ENCODE measurements at places on chromosomes 7 and 10.

GRCh38 chr7:17274551-17275245, 23.8 kb upstream of the AHR start:
- peak; percentile 76 for DNase-seq

- DNase-seq: peak; percentile 34
These were observed 10.4 kb upstream of the STRIP2 start for GRCh38 chr7:129423700-129424410.

DNA sequence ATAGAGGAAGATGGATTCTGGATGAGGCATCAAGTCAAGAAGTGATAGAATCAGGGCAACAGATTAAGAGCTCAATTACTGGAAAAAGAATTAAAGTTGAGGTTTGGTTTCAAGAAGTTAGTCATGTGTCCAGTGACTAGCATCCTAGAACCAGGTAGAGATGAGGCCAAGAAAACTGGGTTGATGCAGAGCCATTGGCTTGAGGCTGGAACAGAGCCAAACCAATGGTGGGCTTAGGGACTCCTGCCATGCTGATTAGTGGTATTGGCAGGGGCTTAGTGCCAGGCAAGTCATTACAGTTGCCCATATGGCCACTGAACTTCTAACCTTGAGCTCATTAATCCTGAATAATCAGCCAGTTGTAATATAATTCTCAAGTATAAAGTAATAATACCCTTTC, 18.5 kb downstream of the ZNF277 start:
- no peak for DNase-seq

- DNase-seq: peak; percentile 48
These were observed 70.3 kb upstream of the NANOS1 start for GRCh38 chr10:118958984-118959925.

GRCh38 chr10:66189271-66189670, 736.6 kb upstream of the LRRTM3 start:
- no peak for DNase-seq

GRCh38 chr10:61047081-61047480, 103.1 kb upstream of the RHOBTB1 start:
- DNase-seq: peak; percentile 55

- DNase-seq: peak; percentile 92
These were observed 374.8 kb upstream of the AKR1E2 start for GRCh38 chr10:4450981-4451908.

DNA sequence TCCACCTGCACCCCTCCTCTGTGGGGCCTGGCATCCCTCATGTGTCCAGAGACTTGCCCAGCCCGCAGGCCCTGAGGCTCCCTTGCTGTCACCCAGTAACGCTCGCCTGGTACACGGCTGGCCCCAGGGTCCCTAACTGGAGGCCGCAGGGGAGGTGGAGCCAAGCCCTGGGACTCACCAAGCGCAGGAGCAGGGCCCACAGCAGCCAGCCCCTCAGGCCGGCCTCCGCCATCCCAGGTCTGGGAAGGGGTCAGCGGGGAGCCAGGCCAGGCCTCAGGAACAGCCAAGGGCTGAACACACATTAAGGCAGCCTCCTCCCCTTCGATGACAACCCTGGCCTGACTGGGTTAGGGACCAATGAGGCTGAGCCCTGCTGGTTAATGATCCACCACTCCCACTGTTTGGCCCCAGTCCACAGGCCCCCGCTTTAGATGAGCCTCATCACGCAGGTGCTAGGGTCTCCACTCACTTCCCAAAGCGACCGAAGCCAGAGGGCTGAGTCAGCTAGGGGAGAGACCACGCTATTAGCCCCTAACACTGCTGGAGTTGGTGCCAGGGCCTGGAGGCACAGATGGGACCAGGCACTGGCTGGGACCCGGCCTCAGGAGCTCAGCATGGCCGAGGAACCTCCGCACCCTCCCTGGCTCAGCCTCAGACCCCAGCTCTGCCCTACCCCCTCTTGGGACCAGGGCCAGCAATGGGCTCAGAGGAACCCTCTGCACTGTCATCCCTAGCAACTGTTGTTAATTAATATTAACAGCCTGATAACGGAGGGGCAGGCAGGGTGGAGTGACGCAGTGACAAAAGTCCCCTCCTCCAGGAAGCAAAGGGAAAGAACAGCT, at the start of gene NPC1L1:
TSS of gene NPC1L1 (minus strand) at position 303 of the 842 bp plus-strand sequence. CDS start at position 232, 71 bp downstream.
- no peak for DNase-seq

DNA sequence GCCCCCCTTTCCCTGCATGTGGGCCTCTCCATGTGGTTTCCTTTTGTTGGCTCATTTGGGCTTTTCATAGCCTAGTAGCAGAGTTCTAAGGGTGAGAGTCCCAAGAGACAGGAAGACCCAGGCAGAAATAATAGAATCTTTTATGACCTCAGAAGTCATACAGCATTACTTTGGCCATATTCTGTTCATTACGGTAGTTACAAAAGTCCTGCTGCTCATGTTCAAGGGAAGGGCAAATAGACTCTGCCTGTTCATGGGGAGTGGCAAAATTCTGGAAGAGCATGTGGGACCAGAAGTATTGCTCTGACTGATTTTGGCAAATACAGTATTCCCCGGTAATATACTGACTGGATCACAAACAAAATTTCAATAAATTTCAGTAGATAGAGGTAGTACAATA, 910.3 kb downstream of the LRMDA start:
- DNase-seq: no peak

DNA sequence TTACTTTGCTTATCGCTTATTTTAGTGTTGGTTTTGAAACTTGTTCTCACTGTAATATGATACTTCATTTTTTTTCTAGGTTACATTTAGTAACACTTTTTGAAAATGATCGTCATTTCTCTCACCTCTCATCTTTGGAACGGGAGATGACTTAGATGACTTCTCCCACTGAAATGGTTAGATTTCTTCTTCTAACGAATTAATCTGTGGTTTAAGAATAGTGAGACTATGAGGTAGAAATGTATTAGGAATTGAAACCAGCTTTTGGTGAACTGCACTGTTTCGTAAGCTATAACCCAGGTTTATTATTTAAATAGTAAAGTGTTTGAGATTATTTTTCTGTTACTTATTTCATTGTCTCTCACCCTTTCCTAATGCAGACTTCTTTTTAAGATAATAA, 93.7 kb downstream of the PRR15 start:
- no peak for DNase-seq

- DNase-seq: no peak
These were observed 41.6 kb upstream of the VWC2 start for GRCh38 chr7:49731836-49732235.

DNA sequence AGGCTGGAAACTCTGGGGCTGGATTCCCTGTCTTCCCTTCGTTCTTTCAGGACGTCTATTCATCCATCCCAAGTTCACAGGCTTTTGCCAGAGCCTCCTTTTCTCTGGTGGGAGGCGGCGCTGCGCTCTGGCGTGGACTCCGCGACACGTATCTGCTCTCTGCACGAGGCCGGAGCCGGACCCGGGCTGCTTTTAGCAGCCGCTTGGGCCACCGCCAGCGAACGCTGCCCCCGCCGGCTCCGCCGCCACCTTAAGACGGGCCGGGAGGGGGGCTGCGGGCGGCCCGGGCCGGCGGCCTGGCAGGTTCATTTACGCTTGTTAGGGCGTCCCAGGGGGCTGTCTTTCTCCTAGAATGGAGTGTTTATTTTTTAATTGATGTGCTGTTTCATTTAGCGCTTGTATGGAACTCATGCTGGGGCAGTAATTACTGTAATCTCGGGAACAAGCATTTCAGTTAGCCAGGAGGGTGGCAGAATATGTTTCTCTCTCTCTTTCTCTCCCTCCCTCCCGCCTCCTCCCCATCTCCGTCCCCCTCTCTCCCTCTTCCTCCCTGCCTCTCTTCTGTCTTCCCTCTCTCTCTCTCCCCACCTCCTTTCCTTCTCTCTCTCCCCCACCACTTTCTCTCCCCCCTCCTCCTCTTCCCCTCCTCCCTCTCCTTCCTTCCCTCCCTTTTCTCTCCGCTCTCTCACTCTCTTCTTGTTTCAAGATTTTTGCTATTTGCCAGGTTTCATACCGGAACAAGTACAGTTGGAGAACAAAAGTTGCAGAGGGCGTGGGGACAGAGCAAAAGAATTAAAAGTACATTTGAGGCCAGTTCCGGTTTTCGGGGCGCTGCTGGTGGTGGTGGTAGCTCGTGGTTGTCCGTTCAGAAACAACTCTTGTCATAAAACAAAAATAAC, 1.3 kb upstream of the FZD8 start:
- peak; percentile 35 for DNase-seq

- no peak for DNase-seq
These were observed 39.9 kb downstream of the ST8SIA6 start for GRCh38 chr10:17414484-17414883.

- no peak for DNase-seq
These were observed 62.6 kb upstream of the ZNRF2 start for GRCh38 chr7:30221764-30222163.

DNA sequence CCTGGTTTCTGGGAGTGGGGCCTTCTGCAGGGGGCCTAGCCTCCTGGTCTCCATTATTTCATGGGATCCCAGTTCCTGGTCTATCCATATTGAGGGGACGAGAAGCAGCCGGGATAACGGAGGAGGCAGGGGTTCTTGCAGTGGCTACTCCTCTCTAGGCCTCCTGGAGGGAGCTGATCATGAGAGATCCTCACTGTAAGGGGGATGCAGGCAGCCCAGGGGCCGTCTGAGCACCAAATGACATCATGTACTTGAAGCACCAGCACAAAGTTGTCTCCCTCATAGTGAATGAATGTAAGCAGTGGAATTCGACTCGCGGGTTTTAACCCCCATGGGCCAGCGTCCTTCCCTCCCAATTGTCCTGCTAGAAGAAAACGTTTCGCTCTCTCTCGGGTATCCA, 964 bp upstream of the ADCY1 start:
- no peak for DNase-seq

DNA sequence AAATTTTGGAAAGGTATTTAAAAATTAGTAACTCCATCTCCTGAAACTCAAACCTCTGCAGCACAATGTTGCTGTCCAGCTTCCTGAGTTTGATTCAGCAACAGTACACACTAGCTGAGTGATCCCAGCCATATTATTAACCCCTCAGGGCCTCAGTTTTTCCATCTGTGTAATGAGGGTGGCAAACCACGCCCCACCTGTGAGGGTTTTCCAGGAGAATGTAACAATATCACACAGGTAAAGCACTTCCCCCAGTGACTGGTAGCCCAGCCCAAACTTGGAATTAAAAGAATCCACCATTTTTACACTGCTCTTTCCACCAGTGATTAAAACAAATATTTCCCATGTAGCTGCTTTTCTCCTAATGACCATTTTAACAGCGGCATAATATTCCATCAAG, 122.4 kb downstream of the SORBS1 start:
- DNase-seq: no peak

- DNase-seq: peak; percentile 91
These were observed 110.0 kb downstream of the EGFR start for GRCh38 chr7:55128693-55129394.

DNA sequence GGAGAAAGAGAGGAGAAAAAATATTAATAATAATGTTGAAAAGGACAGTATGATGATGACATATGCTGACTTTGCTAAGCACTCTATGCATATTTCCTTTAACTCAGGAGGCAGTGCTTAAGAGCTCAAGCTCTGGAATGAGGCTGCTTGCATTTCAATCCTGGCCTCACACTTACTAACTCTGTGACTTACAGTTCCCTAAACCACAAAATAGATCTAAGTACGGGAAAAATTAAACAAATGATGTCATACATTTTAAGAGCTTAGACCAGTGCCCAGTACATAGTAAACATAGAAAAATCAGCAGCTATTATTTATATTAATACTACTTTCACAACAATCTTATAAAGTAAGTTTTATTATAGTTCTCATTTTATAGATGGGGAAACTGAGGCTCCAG, 61.3 kb downstream of the GFRA1 start:
- DNase-seq: peak; percentile 83

DNA sequence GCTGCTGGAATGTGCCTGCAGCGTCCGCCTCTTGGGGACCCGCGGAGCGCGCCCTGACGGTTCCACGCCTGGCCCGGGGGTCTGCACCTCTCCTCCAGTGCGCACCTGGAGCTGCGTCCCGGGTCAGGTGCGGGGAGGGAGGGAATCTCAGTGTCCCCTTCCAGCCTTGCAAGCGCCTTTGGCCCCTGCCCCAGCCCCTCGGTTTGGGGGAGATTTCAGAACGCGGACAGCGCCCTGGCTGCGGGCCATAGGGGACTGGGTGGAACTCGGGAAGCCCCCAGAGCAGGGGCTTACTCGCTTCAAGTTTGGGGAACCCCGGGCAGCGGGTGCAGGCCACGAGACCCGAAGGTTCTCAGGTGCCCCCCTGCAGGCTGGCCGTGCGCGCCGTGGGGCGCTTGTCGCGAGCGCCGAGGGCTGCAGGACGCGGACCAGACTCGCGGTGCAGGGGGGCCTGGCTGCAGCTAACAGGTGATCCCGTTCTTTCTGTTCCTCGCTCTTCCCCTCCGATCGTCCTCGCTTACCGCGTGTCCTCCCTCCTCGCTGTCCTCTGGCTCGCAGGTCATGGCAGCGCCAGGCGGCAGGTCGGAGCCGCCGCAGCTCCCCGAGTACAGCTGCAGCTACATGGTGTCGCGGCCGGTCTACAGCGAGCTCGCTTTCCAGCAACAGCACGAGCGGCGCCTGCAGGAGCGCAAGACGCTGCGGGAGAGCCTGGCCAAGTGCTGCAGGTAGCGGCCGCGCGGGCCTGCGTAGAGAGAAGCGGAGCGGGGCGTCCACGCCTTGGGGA, 645 bp downstream of the SLC26A4 start:
- DNase-seq: peak; percentile 48

DNA sequence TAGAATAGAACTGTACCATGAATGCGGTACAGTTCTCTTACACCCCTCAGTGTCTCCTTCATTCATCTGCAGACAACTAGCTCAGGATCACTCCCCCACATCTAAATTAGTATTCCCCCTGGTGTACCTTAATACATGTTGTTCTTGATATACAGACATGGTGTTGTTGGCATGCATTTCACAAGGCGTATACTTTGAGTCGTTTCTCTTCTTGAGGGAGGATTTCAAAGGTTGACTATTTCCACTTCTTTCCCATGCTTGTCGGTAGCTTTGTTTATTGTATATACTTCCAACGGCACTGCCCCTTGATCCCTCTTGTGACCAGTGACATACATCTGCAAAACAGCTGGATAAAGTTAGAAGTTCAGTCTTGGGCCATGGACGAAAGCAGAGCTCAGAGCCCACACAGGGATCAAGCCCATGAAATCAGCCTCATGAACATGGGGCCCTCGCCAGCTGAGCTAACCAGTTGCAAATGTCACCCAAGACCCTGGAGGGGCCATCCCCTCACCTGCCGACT, 8.6 kb downstream of the CPA4 start:
- no peak for DNase-seq

DNA sequence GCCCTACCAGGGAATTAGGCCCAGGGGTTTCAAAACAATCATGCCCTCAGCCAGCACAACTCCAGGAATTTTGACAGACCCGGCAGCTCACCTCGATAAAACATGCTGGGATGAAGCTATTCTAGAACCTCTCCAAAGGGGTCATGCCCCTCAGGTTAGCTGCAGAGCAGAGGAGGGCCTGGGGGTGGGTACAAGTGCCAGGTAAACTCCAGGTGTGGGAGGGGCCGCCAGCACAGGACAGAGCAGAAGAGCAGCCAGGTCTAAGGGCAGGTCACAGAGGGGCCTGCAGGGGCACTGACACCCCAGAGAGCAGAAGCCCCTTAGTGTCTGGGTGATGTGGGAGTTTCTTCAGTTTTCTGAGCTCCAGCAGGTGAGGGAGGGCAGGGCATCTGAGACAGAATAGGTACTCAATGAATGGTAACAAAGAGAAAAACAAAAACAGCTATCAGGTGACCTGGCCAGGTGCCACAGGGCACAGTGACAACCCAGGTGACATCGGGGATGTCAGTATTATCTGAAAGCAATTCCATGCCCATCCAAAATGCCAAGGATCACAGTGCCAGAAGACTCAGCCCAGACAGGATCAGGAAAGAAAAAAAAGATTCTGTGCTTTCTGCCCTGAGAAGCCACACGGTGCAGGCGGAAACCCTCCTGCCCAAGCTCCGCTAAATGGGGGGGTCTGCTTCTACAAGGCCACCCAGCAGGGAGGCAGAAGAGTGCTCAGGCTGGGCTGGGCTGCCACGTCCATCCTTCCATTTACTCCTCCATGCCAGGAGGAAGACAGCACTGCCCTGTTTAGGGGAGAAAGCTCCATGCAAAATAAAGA, 104.5 kb downstream of the TNS3 start:
- no peak for DNase-seq

Data from fibroblast of skin of right biceps (primary cell).